Activated CD4-positive, alpha-beta T cell treated with anti-CD3 and anti-CD28 coated beads for 4 hours (primary cell): ENCODE measurements at places on chromosomes 3 and 15.

DNA sequence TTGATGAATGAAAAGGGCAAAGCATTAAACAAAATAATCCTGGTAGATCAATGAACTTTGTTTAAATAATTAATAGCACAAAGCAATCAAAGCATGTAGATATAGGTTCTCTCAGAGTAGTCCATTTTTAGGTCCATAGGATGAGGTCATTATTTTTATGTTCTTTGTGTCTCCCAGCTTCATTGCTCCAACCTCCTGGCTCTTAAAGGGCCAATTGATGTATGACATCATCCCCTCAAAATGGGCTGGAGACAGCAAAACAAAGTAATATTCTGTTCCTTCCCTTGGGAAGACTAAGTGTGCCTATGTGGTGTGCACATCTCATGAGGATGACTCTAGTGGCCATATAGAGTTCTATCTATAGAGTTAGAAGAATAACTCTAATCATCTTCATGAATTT lies 49.5 kb downstream of the HMG20A start:
- DNase-seq = no peak

- no peak for DNase-seq
These were observed 420.5 kb upstream of the WNT5A start for GRCh38 chr3:55907616-55908015.

- DNase-seq = no peak
These were observed 265.9 kb downstream of the SHQ1 start for GRCh38 chr3:72582211-72582878.

- DNase-seq = no peak
These were observed 71.5 kb upstream of the LPP start for GRCh38 chr3:188082450-188082849.

GRCh38 chr15:61659566-61660190 lies 400.6 kb downstream of the VPS13C start:
- no peak for DNase-seq

- no peak for DNase-seq
These were observed 38.8 kb downstream of the IL16 start for GRCh38 chr15:81235276-81236123.

GRCh38 chr3:138112362-138112761 lies 3.0 kb downstream of the DZIP1L start:
- no peak for DNase-seq

DNA sequence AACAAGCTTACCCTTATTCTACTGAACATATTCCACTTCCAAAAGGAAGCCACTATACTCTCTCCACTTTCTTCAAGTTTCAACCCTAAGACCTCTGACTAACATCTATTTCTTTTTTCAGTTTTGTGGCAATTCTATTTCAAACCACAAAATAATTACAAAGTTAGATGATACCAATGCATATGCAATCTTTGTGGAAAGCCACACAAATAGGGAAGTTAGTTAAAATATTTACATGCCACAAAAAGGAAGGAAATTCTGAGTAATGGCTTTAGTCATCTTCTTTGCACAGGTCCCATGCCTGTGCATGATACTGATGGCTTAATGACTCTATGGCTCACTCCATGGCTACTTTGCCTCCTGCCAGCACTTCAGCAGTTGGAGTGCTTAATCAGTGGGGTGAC lies 57.0 kb upstream of the MCTP2 start:
- DNase-seq = no peak

DNA sequence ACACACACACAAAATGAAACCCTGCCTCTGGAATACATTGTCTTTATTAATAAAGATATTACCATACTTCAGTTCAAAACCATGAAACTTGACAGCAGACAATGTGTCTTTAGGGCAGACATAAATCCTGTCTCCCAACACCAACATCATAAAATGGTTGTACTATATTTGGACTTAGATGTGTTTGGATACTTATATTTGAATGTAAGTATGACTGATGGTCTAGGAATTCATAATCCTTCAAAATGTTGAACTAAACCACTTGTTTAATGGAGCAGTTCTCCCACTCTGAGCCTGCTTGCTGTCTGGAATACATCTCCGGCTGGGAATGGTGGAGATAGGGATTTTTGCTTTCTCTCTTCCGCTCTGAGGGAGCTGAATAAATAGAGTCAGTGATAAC lies 10.6 kb downstream of the FBN1 start:
- no peak for DNase-seq

DNA sequence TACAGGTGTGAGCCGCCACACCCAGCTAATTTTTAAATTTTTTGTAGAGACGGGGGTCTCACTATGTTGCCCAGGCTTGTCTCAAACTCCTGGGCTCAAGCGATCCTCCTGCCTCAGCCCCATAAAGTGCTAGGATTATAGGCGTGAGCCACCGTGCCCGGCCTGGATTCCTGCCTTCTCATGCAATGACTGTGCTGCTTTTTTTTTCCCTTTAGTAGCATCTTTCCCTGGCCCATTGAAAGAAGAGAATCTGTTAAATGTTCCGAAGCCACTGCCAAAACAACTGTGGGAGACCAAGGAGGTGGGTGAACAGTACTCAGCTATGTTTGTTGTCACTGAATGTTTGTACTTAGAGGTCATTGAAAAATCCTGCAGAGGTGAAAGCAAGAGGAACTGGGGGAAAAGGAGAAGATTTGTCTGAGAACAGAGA lies 88.0 kb downstream of the CRTC3 start:
- no peak for DNase-seq

GRCh38 chr3:126522363-126522788 lies 1.6 kb upstream of the CHST13 start:
- peak; percentile 43 for DNase-seq

- DNase-seq = no peak
These were observed 262.9 kb downstream of the TIGIT start for GRCh38 chr3:114556657-114557213.

DNA sequence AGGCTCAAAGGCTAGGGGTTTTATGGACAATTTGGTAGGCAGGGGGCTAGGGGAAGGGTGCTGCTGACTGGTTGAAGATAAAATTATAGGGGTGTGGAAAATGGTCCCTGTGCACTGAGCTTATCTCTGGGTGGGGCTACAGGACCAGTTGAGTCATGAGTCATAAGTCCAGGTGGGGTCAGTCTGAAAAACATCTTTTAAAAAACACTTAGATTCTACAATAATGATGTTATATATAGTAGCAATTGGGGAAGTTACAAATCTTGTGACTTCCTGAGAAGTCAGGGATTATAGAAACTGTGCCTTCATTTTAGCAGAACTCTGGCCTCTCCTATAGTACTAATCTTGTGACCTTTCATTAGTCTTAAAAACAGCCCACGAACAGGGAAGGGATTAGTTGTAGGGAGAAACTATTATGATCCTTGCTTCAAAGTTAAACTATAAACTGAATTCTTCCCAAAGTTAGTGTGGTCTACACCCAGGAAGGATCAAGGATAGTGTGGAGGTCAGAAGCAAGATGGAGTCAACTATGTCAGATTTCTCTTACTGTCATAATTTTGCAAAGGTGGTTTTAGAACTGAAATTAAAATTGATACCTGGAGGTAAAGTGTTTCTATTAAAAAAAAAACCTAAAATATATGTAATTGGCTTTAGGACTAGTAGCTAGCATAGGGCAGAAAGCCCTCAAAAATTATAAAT lies 130.1 kb downstream of the P2RY1 start:
- DNase-seq = no peak

DNA sequence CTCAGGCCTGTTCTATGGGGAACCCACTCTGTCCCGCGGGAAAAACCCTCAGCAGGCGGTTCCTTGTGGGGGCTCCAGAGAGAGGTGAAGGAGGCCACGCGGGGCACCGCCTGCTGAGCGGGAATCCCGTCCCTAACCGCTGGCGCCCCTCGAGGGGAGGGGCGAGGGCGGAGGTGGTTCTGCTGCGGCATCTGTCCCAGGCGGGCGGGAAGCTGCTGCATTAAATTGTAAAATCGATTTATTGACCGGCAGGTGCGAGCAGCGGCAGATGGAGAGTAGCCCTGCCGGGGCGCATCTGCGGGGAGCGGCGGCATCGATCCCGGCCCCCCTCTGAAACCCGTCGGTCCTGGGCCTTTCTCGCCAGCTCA lies 3.7 kb upstream of the DLL4 start:
- no peak for DNase-seq

DNA sequence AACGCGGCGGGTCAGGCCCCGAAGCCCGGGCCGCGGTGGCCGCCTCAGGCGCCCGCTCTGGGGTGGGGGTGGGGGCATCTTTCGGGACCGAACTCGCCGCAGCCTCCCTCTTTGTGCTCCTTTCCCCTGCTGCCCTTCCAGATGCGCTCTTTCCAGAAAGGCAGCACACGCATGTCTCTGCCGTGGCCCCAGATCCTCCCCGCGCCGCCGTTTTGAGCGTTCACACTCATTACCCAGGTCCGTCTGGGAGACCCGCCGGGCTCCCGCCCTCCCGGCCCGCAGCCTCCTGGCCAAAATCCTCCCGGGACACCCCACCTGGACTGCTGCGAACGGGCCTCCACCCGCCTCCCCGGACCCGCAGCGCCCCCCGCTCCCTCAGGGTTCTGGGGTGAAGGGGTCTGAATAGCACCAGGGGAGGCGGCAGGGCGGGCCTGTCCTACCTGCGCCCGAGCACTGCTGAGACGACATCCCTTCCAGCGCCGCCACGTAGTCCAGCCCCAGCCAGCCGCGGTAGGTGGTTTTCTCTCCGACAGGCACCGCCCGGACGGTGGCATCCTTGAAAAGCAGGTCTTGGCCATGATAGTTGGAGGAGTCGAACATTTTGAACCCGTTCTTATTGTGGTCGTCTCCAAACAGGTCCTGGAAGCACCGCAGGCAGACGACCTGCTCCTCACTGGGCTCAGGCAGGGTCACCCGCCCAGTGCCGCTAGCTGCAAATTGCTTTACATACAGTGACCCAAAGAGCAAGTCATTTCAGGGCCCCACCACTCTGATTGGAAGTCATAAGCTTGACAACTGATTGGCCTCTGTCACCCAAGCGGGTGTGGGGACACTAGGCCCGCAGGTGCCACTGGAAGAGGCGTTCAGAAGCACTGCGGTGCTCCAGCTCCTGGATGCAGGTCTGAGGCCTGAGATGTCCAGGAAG lies 25.9 kb downstream of the MELTF start:
- DNase-seq = no peak

DNA sequence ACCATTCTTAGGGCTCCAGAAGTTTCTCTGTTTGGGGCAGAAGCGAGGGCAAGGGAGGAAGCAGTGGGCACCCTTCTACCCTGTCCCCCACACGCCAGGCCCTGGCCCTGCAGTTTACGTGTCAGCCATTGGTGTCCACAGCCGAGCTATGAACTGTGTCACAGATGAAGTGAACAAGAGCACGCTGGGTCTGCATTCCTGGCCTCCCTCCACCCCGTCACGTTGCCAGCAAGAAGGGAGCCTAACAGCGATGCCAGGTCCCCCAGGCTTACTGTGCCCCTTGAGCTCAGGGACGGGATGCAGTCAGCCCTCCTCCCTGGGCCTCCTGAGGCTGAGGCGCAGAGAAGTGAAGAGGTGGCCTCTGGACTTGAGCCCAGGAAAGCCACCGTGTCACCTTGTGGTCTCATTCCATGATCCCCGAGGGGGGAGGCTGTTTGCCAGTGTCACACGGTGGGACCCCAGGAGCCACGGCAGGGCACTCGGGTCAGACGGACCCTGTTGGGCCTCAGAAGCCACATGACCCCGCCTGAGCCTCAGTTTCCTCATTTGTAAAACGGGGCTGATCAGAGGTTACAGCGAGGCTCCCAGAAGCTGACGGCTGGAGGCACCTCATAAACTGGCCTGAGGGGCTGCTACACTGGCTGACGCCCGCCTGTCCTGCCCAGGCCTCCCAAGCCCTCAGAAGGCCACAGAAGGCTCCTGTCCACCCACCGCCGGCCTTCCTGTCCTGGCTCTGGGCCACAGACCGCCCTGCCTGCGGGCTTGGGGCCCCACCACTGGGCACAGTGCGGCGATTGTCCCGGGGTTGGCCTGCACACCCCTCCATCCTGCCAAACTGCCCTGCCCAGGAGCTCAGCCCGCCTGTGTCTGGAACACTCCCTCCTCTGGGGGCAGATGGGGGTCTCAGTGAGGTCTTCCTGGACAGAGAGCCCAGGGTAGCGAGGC lies 18.6 kb downstream of the IQSEC1 start:
- no peak for DNase-seq

DNA sequence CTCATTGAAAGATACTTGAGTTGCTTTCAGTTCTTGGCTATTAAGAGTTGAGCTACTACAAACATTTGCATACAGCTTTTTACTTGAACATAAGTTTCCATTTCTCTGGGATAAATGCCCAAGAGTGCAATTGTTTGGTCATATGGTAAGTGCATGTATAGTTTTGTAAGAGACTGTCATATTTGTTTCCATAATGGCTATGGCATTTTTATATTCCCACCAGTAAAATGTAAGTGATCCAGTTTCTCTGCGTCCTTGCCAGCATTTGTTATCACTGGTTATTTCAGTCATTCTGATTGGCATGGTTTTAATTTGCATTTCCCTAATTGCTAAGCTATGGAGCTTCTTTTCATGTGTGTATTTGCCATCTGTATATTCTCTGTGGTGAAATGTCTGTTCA lies 22.5 kb downstream of the C3orf80 start:
- DNase-seq = no peak

GRCh38 chr3:57972531-57973111 lies 35.6 kb upstream of the FLNB start:
- DNase-seq = no peak

- DNase-seq = no peak
These were observed 4.7 kb upstream of the CLASP2 start for GRCh38 chr3:33722626-33723370.

- no peak for DNase-seq
These were observed 217.7 kb downstream of the ARPP21 start for GRCh38 chr3:35857004-35857403.

DNA sequence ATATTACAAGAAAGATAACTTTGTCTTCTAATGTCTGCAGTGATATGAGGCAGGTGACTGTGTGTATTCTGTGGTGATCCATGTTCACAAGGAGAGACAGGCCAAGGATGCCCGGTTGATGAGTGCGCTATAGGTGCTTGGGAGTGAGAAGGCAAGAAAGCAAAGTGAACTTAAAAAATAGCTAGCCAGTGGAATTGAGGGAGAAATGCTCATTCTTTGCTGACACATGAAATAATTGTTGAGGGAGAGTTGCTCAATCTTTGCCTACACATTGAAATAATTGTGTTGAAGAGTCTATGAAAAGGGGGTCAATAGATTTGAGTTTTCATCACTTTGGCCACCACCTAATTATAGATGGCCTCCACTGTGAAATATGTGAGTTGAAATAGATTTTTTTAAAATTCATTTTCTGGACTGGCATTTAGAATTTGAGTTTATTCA lies 156.3 kb downstream of the LPP start:
- no peak for DNase-seq

DNA sequence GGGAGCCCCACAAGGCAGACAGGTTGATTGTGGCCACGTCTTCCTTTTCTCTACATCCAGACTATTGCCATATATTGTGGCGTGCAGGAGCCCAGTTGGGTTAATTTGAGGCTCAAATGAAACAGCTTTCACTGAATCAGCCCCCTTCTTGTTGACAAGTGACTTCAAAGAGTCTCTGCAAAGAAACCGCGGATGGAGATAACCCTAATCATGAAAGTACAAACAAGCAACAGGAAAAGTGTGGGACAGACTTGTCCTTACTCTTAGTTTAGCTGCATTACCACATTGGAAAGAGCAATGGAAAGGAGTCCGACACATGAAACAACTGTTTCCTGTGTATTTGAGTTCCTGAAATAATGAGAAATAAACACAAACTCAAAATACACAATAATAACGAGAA lies 3.3 kb downstream of the TMEM40 start:
- no peak for DNase-seq
